ENCODE measurements at places on chromosomes 12 and 14.

- DNase-seq, result peak; percentile 59
These were observed 298.6 kb downstream of the PDZRN4 start for GRCh38 chr12:41486718-41487117.

DNA sequence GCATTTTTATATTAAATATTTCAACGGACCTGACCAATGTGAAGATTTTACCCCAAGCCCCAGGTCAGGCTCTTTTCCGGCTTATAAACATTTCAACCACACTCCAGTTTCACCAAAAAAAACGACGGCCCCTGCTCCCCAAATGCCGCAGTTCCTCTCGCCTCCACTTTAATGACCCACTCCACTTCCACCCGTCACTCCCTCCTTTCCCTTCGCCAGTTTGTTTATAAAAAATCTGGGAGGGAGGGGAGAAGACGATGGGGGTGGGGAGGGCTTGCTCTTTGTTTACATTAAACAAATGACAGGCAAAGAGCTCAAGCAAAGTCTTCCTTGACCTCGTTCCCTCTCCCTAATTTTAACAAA, 5.4 kb downstream of the SIX6 start:
- DNase-seq, result no peak

GRCh38 chr12:57193706-57194245, 22.8 kb upstream of the NXPH4 start:
- no peak for DNase-seq

GRCh38 chr14:38999949-39000348, 103.1 kb downstream of the SEC23A start:
- DNase-seq, result no peak

GRCh38 chr12:18658829-18659228, 79.0 kb downstream of the PLCZ1 start:
- no peak for DNase-seq

DNA sequence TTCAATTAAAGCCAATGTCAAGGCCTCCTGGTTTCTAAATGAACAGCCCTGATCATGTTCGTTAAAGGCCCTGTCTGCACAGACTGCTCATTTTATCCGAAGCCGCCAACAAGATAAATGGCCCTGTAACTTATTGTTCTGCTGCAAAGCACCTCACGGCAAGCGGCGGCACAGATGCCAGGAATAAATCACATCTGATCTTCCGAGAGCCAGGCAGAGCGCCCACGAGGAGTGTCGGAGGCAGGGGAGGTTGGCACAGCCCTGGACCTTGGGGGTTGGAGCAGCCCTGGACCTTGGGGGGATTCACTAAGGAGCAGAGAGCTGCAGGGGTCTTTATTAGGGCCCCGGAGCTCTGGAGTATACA, 110.5 kb downstream of the SCARB1 start:
- DNase-seq, result no peak

DNA sequence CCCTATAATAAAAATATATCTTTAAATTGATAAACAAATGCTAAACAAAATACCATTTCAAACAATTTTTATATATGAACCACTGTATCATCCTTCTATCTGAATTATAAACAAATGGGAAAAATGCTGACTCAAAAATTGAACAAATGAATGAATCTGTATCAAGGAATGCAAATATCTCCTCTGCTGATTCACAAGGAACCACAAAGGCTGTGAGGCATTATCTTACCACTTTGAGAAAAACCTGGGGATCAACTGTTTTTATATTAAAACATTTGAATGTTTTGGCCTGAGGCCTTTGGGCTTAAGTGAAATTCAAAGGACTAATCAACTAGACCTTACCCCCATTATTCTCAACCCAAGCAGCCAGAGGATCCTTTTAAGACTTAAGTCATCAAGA, 86.3 kb downstream of the EML5 start:
- DNase-seq, result no peak

DNA sequence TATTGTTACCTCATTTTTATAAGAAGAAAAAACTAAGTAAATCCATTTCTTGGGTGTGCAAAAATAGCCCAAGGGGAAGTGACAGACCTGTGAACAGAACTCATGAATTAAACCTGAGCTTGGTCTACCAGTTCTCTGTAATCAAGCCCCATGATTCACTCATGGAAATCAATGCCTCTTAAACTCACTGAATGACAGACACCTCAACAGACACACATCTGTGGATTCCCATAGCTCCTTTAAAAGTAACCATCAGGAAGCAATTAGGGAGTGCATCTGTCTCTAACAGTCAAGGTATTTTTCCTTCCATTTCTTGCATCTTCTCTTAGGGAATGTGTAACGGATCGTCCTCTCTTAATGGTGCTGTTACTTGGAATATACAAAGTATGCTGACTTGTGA, 215.0 kb upstream of the EEA1 start:
- peak; percentile 35 for DNase-seq

- no peak for DNase-seq
These were observed 963 bp upstream of the TINF2 start for GRCh38 chr14:24243336-24243836.

DNA sequence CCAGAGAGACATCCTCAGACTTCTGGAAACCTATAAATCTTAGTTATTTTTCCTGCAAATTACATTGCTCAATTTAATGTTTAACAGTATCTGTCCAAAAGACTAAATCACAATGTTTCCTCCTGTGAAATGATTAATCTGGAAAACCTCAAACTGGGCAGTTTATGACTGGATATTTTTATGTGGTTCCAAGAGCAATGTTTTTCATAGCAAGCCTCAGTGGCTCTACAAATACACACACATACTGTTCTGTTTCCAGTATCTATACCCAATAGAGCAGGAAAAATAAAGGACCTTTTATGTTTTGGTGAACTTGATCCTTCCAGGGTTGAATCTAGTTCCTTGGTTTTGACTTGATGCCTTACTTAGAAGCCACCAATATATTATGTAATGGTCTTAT, 9.2 kb downstream of the NID2 start:
- DNase-seq, result no peak

DNA sequence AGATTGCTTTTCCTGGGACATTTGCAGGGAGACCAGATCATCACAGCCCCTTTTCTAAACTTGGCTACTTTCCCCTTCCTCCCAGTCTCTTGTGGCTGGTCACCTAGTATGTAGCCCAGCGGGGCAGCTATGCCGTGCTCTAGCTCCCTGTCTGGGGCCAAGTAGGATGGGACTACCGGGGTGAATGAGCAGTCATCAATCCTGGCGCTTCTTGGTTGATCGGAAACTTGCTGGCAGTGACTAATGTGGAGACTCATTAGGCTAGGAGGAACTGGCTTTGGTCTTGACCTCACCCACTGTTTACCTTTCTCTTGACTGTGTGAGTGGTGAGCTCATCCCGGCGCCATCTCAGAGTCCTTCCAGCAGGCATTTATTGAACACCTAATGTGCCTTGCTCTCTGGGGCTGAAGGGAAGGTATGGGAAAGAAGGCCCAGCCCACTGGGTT, 15.9 kb downstream of the PLEKHG3 start:
- no peak for DNase-seq
